ENCODE measurements at places on chromosomes 7 and 10.

GRCh38 chr10:114613237-114613979 lies 44.7 kb downstream of the ABLIM1 start:
- DNase-seq, result peak; percentile 35

DNA sequence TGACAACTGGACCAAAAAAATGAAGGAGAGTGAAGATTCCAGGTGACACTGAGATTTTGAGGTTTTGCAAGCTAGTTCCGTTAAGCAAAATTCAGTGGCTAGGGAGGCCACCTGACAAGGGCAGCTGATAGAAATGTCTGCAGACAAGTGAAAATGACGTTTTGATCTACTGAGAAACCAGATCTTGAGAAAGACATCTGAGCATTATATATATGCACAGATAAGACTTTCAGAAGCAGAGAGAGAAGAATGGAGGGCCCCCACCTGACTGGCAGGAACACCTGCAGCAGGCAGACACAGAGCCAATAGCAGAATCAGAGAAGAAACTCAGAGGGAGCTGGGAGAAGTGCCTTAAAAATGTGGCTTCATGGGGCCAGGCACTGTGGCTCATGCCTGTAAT lies 76.1 kb upstream of the LRGUK start:
- no peak for DNase-seq

DNA sequence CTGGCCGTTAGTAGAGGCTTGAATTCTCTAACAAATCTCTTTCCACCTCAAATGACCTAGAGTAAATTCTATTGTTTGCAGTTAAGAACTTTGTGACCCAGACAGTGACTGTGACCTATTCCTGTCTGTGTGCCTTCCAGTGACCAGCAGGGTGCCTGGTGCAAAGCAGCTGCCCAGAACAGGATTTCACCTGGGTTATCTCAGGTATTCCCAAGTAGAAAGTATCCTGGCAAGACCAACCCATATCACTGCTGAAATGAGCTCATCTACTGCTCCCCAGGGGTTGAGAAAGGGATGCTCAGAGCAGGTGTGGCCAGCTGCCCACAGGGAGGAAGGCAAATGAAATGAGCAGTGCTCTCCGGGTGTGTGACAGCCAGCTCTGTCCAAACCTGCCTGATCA lies 2.1 kb upstream of the MSMB start:
- DNase-seq, result no peak

- no peak for DNase-seq
Measured at GRCh38 chr7:17844514-17845196, 95.6 kb downstream of the SNX13 start.

GRCh38 chr10:69668721-69669120 lies 38.7 kb downstream of the FAM241B start:
- DNase-seq, result no peak

GRCh38 chr10:48656241-48656913 lies 28.3 kb upstream of the WDFY4 start:
- peak; percentile 89 for DNase-seq

DNA sequence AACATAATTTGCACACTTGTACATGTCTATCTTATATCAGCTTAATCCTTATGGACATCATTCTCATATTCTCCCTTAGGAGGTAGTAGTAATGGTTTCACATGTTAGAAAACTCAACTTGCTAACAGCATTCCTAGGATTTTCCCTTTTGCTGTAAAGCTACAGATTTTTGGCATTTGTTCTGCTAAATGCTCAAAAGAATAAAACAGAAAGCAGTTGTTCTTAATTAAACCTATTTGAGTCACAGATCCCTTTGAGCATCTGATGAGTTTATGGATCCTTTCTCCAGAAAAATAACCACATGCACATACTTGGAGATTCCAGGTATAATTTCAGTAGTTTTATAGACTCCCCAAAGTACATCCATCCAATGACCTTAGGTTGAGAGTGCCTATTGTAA lies 122.9 kb upstream of the BET1 start:
- DNase-seq, result no peak

- no peak for DNase-seq
Measured at GRCh38 chr10:29533696-29534285, 101.0 kb downstream of the SVIL start.

DNA sequence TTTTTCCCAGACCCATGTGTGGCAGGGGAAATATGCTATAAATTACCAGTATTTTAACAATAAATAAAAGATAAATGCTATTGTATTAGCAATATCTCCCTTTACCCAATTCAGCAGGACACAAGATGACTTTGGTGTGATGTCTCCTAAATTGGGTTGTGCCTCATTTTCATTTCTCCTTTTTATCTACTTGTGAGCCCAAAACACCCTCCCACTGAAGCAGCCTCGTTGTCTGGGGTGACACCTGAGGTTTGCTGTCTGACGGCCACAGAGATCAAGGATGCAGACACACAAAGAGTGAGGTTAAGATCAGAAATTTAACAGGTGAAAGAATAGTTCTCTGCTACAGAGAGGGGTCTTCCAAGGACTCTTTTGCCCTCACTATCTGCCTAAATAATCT lies 27.1 kb upstream of the CC2D2B start:
- DNase-seq, result no peak

DNA sequence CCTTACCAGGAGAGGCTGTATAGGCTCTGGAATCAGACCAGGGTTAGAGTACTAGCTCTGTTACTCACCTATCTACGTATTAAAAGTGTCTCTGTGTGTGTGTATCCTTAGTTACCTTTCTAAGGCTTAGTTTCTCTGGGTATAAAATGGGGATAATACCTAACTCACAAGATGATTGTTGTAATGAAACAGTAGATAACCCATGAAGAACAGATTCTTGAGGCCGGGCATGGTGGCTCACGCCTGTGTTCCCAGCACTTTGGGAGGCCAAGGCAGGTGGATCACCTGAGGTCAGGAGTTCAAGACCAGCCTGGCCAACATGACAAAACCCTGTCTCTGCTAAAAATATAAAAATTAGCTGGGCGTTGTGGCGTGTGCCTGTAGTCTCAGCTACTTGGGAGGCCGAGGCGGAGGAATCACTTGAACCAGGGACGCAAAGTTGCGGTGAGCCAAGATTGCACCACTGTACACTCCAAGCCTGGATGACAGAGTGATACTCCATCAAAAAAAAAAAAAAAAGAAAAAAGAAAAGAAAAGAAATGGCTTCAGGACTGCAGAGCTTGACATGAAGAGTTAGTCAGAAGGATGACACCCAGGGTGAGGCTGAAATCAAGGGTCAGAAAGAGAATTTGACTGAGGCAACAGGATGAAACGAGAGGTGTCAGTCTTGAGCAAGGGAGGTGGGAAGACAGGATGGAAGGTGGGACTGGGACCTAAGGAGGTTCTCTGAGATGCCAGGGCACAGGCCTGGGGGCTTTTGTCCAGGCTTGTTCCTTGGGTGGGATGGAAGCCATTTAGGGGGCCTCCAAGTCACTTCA lies 33.4 kb downstream of the PRKAR2B start:
- DNase-seq, result no peak

- DNase-seq, result no peak
Measured at GRCh38 chr10:85619832-85620231, 746.8 kb downstream of the GRID1 start.

GRCh38 chr10:35555962-35556930 lies 48.9 kb upstream of the GJD4 start:
- no peak for DNase-seq

DNA sequence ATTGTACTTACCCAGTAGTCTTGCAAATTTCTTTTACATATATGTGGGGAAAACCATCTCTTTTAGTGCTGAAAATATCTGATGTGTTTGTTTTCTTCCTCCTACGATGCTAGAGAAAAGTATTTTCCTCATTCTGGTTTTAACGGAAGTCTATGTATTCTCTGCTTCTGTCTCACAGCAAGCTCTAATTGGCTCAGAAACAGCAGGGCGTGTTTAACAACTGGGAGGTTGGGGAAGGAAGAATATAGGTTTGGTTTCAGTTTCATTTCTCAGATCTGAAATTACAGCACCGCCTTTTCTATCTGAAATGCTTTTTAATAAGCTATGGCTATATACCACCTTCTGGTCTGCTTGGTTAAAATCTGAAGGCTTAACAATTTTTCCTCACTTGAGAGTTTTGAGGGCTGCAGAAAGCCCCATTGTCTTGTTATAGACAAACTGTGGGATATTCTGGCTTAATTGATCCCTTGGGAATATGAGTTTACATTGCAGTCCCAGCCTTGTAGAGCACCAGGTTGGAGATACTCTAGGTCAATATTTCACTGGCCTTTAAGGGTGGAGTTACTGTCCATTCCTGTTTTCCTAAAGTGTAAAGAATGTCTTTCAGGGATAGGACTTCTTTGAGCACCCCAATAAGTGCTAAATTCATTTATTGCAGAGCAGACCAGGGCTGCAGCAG lies at the start of gene SAMD9:
TSS of gene SAMD9 (minus strand) at position 128 of the 679 bp plus-strand sequence. CDS start 11,882 bp downstream, outside the sequence.
- no peak for DNase-seq

DNA sequence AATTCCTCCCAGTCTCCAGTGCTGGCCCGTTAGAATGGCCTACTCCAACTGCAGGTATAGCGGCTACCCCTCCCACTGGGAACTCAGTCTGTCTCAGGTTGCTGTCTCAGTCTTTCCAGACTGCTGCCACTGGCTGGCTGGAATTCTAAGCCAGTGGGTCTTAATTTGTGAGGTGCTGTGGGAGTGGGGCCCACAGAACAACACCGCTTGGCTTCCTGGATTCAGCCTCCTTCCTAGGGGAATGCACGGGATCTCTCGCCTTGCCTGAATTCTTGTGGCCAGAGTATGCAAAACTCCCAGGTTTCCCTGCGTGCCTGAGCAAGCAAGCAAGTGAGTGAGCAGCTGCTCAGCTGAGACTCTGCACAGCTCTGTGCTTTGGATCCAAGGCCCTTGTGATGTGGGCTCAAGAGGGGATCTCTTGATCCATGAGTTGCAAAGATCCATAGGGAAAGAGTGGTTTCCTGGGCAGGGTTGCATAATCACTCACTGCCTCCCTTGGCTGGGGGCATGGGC lies 41.5 kb upstream of the GPR141 start:
- DNase-seq, result no peak

DNA sequence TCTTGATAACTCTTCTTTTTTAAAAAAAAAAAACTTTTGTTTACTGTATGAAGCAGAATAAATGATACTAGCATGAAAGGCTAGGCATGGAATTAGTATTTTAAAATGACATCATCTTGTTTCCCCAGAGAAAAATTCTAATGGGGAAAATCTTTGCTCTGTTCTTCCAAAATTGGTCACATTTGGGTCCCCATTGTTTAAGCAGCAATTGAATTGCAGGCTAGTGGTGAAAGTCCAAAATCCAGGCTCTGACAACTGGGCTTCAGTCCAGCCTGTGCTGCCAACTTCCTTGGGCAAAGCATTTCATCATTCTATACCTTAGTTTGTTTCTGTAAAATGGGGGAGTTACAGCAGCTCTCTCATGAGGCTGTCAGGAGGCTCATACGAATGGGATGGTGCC lies 726.4 kb downstream of the KCNMA1 start:
- no peak for DNase-seq

- DNase-seq, result no peak
Measured at GRCh38 chr10:86301971-86302370, 64.6 kb downstream of the GRID1 start.
